Activated CD4-positive, CD25-positive, alpha-beta regulatory T cell treated with anti-CD3 and anti-CD28 coated beads, Interleukin-2, amount 50 U/mL, for 16 hours (primary cell): ENCODE measurements at places on chromosomes 3 and 15.

- DNase-seq: no peak
Observed at GRCh38 chr3:134077649-134078161, 48.0 kb upstream of the SLCO2A1 start.

DNA sequence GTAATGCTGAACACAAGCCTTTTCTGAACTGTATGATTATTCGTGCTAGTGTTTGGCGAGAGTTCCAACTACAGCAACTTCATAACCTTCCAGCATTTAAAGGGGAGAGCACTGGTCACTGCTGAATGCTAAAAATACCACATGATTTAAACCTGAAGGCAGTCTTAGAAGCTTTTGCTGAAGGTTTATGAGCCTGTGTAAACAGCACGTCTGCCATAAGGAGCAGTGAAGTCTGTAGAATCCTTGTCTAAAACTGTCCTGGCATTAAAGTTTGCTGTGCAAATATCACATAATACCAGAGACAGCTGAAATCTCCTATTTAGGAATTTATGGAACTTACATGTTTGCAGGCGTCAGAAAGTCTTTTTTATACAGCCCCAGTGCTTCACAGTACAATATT, 5.9 kb downstream of the SATB1 start:
- no peak for DNase-seq

DNA sequence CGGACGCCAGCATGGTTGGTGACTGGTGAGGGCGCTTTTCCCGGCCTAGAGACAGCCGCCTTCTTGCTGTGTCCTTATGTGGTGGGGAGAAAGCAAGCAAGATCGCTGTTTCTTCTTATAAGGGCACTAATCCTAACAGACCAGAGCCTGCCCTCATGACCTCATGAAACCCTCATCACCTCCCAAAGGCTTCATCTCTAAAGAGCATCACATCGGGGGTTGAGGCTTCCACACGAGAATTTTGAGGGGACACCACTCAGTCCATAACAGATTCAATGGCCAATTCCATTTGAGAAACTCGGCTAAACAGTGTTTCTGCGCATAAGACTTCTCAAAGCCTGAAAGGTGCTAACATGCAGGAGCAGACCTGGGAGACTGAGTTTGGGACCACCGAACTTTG, 54.0 kb downstream of the VGLL4 start:
- DNase-seq: no peak

DNA sequence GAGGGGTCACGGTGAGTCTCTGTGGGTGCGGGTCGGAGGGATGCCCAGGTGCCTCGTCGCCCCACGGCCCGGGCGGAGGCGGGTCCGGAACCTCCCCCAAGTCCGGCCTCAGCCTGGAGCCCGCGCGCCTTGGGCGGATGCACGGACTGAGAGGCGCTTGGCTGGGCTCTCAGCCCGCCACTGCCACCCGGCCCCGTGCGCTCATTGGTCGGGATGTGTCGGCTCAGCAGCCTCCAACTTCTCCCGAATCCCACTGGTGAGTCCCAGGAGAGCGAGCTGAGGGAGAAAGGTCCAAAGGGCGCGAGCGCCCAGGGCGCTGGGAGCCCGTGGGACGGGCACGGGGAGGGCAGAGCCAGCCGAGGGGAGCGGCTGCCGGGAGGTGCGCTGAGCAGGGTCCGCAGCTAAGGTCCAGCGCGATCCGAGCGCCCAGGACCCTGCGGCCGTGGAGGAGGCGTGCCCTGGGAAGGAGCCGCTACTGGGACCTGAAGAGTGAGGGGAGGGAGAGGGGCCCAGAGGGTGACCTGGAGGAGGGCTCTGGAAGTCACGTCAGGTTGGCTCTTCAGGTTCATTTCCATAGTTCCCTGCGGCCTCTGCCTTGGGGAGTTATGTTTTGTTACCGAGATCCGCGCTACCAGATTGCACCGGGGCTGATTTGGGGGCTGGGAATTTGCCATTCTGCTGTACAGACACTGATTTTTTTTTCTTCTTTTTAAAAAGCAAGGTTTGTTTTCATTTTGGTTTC, at the start of gene MME:
Gene MME, plus strand, starts transcription at position 574 of the 742 bp plus-strand sequence. CDS start 3,849 bp downstream, outside the sequence.
- no peak for DNase-seq

GRCh38 chr3:160210799-160211221, 14.4 kb upstream of the C3orf80 start:
- no peak for DNase-seq

DNA sequence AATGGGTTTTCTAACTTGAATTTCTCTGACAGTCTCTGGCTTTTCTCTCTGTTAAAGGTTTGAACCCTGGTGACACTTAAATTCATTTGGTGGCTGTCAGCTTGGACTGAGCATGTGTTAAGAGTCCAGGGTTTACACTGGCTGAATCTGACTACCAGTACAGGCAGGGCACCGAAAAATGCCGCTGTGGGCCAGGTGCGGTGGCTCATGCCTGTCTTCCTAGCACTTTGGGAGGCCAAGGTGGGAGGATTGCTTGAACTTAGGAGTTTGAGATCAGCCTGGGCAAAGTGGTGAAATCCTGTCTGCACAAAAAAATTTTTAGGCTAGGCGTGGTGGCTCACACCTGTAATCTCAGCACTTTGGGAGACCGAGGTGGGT, 1.8 kb downstream of the MANF start:
- no peak for DNase-seq

GRCh38 chr3:9715764-9716437, 12.3 kb downstream of the CPNE9 start:
- no peak for DNase-seq

DNA sequence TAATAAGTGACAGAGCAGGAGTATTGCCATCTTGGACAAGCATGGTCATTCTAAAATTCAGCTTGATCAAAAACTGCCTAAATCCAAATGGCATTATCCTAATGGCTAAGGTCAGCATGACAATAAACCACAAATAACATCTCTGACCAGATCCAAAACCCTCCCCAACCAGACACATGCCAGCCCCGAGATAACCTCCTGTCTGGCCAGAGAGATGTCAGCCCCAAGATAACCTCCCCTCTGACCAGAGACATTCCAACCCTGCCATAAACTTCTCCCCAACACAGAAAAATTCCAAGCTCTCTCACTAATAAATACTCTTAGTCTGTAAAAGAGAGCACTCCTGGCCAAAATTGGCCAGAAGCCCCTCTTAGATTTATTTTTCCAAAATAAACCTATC, 470.5 kb upstream of the UBE2E2 start:
- no peak for DNase-seq

- DNase-seq: no peak
Observed at GRCh38 chr15:88276821-88277410, 20.4 kb upstream of the NTRK3 start.

DNA sequence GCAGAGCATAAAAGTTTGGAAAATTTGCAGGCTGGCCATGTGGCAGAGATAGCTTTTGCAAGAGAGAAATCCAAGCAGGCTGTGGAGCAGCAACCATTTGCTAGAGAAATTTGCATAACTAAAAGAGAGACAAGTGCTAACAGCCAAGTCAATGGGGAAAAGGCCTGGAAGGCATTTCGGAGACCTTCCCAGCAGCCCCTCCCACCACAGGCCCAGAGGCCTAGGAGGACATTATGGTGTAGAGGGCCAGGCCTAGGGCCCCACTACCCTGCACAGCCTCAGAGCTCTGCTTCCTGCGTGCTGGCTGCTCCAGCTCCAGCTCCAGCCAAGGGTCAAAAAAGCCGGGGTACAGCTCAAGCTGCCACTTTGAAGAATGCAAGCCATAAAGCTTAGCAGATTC, 82.7 kb downstream of the MYO5A start:
- no peak for DNase-seq

GRCh38 chr3:59818033-59818918, 768.5 kb upstream of the CFAP20DC start:
- no peak for DNase-seq

DNA sequence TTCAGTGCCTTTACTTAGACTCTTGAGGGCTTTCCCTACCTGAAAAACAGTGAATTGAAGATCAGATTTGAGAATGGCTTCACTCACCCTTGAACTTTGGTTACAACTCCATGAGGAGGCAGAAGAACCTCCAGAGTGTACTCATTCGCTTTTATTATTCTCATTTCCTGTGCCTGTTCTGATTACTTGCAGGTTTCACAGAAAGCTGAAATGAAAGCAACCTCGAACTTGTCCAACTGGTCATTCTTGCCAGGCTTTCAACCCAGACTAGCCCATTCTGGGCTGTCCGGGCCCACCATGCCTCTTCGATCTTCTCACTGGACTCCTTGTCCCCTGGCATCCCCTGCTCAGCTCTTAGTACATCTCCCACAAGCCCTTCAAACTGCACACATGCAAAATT, 20.2 kb upstream of the THUMPD3 start:
- no peak for DNase-seq

DNA sequence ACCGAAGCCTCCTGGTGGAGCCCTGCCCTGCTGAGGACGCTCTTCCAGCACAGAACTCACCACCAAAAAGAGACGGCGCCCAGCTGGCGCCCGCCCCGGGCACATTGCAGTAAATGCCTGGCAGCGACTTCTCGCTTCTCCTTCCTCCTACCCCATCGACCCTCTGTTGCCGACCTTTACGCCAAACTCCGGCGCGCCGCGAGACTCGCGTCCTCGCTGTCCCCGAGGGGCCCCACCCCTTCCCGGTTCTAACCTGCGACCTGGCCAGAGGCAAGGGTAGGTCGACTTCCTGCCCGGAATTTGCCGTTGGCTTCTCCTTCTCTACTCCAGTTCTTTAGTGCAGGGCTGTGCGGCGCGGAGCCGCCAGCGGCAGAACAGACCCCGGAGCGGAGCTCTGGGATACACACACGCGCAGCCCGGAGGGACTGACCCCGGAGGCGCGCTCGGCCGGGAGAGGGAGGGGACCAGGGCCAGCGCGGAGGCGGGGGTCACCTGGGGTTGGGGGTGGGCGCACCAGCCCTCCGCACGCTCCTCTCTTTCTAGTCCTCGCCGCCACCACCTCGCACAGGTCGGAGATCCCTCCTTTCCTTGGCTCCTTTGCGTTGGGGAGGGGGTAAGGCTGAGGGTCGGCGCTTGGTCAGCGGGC, 226.6 kb upstream of the AZI2 start:
- no peak for DNase-seq

DNA sequence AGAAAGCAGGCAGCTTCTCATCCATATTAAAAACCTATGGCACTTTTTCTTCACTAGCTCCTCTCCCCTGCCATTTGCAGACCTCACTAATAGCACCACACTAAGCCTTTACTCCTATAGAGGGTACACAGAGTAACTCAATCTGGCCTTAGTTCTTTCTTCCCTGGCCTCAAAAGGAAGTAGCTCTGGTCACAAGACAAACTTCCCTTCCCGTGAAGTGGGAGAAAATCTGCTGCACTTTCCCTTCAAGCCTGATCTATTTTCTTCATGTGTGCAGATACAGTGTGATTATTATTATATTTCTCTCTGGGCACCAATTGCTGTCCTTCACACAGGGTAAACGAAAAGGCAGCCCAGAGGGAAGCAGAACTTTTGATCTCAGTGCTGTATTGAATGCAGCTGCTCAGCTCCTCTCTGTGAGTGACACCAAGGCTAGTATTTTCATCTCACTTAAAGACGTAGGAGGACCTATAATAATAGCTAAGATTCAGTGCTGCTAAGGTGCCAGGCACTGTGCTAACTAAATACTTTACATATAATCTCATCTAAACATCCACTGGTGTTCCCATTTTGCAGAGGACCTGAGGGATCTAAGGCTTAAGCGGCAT, 61.9 kb upstream of the RASGRP1 start:
- DNase-seq: no peak

GRCh38 chr3:134535186-134535970, 49.5 kb downstream of the CEP63 start:
- DNase-seq: no peak

DNA sequence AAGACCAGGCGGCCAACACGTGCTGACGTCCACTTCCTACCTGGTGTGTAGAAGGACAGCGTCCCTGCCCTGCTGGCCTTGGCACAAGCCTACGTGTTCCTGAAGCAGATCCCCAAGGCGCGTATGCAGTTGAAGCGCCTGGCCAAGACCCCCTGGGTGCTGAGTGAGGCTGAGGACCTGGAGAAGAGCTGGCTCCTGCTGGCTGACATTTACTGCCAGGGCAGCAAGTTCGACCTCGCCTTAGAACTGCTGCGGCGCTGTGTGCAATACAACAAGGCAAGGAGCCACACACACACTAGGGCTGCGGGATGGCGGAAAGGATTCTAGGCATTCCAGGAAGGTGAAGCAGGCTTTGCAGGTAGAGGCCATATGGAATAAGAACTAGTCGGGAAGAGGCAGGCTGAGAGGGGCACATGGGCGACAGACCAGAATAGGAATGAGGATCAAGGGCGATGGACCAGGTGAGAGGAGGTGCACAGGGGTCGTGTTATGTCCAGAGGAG, 15.9 kb downstream of the CSRNP1 start:
- DNase-seq: no peak

DNA sequence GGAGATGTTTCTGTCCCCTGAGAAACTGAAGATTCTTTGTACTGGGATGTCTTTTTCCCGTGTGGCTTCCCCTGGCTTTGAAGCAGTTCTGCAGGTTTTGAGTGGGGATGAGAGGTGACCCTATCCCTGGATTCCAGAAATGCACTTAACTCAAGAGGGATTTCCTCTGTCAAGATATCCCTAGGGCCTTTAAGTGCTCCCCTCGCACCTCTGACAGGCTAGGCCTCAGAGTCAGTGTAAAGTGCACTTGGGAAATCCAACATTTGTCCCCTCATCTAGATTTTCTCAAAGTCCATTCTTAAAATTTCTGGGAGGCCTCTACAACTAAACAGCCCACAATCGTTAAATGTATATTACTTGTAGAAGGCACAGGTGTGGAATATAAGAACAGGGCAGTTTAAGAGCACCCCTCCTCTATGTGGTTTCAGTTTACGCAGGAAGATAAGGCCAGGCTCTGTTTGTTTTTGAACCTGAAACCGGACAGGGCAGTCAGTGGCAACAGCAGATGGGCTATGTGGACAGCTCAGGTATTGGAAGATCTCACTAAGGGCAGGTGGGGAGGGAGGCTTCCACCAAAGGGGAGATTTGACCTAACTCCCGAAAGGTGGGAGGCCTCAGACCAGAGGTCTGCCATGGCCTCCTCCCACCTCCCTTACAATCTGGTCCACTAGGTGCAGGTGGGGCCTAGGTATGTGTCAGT, 4.8 kb downstream of the C3orf52 start:
- no peak for DNase-seq

DNA sequence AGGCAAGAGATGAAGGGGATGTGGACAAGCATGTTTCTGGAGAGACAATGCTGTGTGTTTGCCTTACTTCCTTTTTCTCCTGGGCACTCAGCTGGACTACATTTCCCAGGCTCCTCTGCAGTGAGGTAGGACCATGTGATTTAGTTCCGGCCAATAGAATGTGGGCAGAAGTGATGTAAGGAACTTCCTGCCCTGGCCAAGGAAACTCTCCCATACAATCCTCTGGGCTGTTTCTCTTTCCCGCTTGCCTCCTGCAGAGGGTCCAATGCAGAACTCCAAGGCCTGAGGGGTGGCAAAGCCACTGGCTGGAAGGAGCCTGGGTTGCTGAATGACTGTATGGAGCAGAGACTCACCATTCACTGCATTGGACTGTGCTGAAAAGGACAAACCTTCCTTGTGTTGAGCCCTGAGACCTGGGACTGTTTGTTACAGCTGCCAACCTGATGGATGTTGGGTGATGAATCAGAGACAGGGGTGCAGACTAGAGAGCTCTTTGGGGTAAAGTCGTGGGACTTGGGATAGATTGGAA, 82.7 kb upstream of the SLC6A6 start:
- DNase-seq: no peak

- no peak for DNase-seq
Observed at GRCh38 chr3:78260388-78260787, 1220.5 kb downstream of the ROBO2 start.
